ENCODE measurements at places on chromosomes 16 and 17.

GRCh38 chr16:67235816-67236562, 9.1 kb downstream of the TMEM208 start:
- DNase-seq, result no peak

DNA sequence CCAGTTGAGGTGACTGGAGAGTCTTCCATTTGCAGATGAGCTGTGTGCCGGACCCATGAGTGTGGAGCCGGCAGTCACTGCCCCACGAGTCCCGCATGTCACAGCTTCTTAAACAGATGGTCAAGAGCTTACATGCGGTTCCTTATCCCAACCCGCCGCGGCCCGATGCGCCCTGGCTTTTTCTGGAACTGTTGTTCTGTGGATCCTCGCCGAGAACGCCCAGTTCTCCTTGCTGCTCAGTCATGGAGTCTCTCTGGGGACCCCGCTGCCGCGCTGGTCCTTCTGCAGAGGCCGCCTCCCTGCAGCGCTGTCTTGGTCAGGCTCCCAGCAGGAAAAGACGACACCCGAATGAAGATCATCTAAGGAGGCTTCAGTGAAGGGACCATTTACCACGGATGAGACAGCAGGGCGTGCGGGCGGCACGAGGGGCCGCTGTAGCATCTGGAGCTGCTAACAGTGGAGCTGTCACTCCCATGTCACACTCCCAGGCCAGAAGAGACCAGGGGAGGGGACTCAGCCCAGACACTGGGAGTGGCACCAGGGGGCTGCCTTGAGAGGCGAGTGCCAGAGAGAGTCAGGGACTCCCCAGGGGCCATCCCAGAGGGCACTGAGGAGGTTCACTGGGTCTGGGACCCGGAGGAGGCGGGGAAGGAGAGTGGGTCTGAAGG, 10.8 kb upstream of the LGALS3BP start:
- no peak for DNase-seq

GRCh38 chr16:6206080-6206479, 1108.5 kb upstream of the EEF2KMT start:
- no peak for DNase-seq

DNA sequence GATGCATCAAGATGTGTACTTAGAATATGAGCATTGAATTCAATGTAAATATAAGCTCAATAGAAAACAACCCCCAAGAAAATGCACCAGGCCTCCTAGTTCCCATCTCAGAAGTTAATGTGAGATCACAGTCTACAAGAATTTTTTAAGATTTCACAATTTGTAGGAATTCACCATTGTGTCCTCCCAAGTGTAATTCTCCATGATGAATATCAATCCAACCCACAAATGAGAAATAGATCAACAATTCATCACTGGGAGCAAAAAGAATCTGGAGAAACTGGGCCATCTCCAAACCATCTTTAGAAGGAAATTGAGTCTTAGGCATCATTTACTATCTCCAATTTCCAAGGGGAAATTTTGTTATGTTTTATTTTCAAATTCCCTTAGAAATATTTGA, 310.5 kb upstream of the GOT2 start:
- DNase-seq, result no peak

- DNase-seq, result no peak
Observed at GRCh38 chr17:45361976-45362375, 45.2 kb upstream of the MAP3K14 start.

GRCh38 chr17:72034000-72034399, 86.8 kb upstream of the SOX9 start:
- DNase-seq, result peak; percentile 29

DNA sequence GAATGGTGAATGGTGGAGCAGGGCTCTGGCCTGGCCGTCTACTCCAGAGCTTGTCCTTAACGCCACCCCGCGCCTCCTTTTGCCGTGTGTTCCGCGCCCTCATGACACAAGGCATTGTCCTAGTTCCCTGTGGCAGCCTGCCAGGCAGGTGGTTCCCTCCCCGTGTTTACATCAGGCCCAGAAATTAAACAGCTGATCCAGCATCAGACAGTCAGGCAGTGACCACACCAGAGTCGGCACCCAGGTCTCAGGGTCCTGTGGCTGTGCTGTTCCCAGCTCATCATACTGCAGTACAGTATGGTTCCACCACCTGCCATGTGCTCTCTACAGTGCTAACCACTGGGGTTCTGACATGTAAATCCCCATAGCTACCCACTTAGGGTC, 119.7 kb downstream of the RAB11FIP4 start:
- peak; percentile 75 for DNase-seq

GRCh38 chr17:45338996-45339535, 22.2 kb upstream of the MAP3K14 start:
- no peak for DNase-seq

DNA sequence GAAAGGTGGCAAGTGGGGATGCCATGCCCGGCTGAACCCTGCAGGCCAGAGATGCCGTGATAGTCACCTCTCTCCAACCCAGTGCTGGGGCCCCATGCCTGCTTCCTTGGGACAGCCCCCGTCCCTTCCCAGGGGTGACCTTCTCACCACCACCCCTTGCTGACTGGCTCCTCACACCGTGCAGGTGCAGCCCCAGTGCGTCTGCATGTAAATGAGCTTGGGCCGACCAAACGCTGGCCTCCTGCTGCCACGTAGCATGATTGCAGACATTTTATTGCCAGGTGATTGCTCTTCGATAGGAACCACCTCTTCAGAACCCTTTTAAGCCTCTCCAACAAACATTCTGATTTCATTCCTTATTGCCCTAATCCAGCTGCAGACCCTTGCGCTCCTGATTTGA, 32.5 kb downstream of the ASIC2 start:
- no peak for DNase-seq

All from pons (tissue), 1 donor.